Pancreas (tissue), 10 donors: ENCODE measurements at places on chromosomes 7 and 10.
A peak's percentile ranks its signal among the peaks of the same experiment; 100 is the strongest.

- no peak for DNase-seq
Observed at GRCh38 chr10:15896654-15897053, 36.3 kb upstream of the MINDY3 start.

DNA sequence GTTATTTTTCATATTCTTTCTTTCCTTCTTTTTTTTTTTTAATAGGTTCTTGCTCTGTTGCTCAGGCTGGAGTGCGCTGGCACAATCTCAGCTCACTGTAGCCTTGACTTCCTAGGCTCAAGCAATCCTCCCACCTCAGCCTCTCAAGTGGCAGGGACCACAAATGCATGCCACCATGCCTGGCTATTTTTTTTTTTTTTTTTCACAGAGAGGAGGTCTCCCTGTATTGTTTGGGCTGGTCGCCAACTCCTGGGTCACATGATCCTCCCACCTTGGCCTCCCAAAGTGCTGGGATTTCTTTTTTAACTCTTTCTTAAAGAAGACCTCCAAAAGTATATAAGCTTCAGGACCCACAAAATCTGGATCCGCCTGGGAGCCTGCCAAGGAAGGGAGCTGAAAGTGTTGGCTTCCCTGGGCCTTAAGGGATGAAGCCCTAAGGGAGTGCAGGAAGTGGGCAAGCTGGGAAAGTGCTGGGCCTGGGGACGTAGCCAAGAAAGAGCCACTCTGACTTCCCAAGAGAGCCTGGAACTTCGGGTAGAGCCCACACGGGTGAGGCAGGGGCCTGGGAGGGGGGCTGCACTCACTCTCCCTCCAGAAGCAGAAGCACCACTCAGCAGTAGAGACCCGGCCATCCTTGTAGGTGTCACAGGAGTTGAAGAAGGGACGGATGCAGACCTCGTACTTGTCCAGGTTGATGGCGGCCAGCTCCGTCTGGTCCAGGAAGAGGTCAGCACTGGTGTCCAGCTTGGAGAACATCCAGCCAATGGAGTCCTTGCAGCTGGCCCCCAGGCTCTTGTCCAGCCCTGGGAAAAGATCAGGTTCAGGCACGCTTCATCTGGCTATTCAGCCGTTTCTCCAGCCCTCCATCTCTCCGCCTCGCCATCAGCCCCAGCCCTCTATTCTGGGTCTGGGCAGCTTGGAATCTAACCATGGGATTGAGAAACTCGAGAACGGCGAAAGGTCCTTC lies 21.8 kb downstream of the SPOCK2 start:
- DNase-seq = peak; percentile 28

- DNase-seq = no peak
Observed at GRCh38 chr10:70737250-70737649, 47.9 kb downstream of the TBATA start.

DNA sequence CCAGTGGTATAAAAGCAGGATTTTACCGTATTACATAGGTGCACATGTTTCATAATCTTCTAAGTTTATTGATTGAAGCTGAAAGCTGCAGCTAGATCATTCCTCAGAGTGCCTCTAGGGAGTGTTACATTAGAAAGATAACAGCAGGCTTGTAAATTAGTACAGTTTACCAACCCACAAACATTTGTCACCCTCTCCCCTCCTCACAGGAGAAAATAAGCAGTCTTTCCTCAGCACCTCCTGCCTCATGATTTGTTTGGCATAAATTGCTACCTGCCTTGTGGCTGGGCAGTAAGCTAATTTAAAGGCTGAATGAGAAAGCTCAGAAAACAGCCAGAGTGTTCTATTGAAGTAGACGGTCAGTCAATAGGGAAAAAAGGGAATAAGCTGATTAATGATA lies 74.2 kb downstream of the NXPH1 start:
- no peak for DNase-seq

DNA sequence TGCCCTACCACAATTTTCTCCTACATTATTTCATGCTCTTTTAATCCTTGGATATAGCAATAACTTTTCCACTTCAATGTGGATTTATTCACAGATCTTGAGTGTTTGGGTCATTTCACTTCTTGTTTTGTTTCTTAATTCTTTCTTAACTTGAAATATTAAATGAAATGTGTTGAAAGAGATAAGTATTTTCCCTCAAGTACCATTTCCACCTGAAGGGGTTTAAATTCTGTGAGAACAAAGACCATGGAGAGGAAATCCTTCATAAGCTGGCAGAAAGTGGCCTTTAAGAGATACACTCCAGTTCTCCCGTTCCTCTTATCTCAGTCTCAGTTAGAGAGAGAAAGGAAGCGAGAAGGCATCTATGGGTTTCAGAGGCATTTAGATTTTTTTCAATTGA lies 14.1 kb upstream of the DLD start:
- DNase-seq = no peak

DNA sequence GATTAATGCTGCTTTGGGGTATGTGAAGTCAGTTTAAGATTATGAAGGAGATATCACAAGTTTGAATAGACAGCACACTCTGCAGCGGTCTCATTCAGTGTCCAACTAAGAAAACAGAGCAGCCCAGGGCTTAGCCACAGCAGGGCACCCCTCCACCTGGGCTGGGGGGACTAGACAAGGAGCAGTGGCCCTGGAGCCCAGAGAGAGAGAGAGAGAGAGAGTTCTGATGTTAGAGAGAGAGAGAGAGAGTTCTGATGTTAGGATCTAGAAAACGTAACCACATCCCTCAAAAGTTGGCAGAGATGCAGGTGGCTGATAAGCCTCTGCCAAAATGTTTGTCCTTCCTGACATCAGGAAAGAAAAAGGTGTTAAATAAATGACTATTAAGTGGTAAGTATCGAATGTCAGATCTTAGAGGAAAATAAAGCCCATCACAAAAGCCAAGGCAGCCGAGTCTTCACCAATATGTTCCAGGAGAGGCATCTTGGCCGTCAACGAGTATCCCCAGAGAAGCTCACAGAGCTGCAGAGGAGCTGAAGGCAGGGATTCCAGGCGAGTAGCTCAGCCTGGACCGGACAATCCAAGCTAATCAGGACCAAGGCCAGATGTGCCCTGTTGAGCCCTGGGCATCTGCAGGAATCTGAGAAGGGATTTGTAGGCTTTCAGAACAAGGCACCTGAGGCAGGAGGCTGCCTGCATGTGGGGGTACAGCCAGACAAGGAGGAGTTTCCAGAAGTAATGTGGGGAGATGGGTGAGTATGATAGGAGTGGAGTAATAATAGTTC lies 150.1 kb upstream of the TCF7L2 start:
- no peak for DNase-seq

- DNase-seq = no peak
Observed at GRCh38 chr10:113148071-113148825, 198.2 kb downstream of the TCF7L2 start.

- DNase-seq = no peak
Observed at GRCh38 chr10:13957856-13958255, 371.1 kb downstream of the PRPF18 start.

- no peak for DNase-seq
Observed at GRCh38 chr7:142685877-142686508, 63.3 kb upstream of the PRSS1 start.

- no peak for DNase-seq
Observed at GRCh38 chr10:78582540-78582939, 486.2 kb upstream of the ZMIZ1 start.

- no peak for DNase-seq
Observed at GRCh38 chr10:79137826-79138225, 69.1 kb downstream of the ZMIZ1 start.

- DNase-seq = no peak
Observed at GRCh38 chr10:85922356-85923129, 444.1 kb downstream of the GRID1 start.

GRCh38 chr7:82805527-82805960 lies 357.1 kb downstream of the PCLO start:
- no peak for DNase-seq

- no peak for DNase-seq
Observed at GRCh38 chr7:112792441-112792840, 2.2 kb upstream of the TMEM168 start.

DNA sequence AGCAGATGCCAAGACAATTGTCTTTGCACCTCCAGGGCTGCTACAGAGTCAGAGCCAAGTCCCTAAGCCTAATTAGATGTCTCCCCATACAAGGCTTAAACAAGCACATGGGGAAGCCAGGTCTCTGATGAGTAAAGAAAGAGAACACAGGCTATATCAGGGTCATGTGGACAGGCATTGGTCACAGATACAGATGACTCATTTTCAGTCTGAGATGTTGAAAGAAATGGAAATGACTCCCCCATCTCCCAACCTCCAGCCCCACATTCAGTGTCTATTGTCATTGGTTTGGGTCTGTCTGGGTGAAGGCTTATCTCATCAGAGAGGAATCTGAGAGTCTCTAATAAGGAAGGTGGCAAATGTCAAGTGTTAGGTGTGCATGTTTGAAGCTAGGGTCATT lies 290.1 kb upstream of the KIAA1217 start:
- DNase-seq = no peak

DNA sequence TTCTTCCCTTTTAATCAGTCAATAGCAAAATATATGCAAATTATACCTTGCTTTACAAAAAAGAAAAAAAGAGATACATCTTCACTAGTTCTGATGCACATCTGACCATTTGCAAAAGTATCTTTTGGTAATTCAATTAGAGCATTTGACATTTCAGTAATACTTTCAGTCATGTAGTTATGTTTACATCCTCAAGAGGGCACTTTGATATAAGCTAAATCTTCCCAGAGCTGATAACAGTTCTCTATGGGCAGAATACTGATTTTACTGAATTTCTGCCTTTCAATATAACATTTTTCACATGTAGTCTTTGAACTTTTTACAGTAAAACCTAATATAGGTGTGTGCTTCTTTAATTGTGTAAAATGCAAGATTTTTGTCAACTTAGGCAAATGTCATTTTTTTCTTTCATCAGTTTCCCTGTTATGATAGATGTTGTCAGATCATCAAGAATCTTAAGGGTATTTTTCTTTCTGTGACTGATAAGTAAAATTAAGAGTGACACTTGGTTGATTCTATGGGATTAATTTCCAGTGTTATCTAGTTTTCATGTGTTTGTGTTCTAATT lies 703.5 kb upstream of the SEMA3D start:
- DNase-seq = no peak

DNA sequence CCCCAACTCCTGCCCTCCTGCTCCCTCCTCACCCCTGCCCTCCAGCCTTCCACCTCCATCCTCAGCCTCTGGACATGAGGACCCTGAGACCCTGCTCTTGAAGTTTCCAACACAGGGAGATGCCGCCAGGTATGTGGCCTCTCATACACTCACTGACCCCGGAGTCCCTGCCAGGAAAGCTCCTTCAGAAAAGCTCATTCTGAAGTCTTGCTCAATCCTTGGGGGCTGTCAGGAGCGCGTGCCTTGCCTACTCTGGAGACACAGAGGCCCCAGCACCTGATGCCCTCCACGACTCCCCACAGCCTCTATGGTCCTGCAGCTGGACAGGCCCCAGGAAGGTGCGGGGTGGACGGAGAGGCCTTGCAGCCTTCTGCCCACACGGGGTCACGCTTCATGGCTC lies 11.0 kb downstream of the NUDT1 start:
- DNase-seq = no peak

GRCh38 chr7:127791446-127792189 lies 139.6 kb downstream of the SND1 start:
- DNase-seq = no peak
